ENCODE measurements at places on chromosomes 1 and 21.
A peak's percentile ranks its signal among the peaks of the same experiment; 100 is the strongest.

GRCh38 chr1:91022518-91022929 is 689 bp upstream of the ZNF644 start:
- DNase-seq: no peak

DNA sequence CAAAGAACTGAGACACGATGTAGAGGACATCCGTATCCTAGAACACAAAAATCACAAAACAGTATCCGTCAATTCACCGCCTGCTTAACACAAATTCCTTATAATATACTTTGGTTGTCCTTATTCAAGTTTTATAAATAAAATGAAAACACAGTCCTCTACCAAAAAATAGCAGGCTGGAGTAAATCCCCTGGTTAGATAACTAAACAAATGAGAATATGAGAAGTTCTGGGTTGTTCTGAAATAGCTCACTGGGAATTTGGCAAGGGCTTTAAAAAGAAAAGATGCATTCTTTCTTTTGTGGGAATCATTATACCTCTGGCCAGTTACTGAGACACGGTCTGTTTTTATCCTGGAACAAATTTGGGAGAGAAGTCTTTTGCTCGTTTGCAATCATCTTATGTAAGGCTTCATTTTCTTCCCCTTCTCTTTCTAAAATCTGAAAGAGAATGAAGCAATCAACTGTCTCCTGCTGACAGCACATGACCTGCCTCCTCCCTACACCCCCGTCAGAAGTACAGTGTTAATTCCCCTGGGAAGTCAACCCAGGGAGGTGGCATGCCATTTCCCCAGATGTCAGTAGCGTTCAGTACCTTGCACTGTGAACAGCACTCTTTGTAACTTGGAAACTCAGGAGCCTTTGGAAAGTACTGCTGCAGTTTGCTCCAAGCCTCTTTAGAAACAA is 37.1 kb upstream of the RAP1GAP start:
- DNase-seq: no peak

DNA sequence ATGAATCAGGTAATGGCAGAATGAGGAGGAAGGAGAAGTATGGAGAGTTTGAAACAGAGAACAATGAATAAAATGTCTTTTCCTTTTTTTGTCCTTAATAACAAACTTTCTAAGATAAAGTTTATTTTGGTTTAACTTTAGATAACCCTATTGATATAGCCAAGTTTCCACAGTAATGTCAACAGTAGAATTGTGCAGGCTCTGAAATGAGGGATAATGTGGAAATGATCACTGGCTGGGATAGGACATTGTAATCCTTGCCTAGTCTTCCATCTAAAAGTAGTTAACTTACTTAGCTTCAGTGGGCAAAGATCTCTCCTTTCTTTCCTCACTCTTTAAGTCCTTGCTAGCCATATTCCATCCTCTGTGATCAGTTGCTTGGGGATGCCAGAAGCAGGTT is 52.8 kb downstream of the NTMT2 start:
- DNase-seq: no peak

DNA sequence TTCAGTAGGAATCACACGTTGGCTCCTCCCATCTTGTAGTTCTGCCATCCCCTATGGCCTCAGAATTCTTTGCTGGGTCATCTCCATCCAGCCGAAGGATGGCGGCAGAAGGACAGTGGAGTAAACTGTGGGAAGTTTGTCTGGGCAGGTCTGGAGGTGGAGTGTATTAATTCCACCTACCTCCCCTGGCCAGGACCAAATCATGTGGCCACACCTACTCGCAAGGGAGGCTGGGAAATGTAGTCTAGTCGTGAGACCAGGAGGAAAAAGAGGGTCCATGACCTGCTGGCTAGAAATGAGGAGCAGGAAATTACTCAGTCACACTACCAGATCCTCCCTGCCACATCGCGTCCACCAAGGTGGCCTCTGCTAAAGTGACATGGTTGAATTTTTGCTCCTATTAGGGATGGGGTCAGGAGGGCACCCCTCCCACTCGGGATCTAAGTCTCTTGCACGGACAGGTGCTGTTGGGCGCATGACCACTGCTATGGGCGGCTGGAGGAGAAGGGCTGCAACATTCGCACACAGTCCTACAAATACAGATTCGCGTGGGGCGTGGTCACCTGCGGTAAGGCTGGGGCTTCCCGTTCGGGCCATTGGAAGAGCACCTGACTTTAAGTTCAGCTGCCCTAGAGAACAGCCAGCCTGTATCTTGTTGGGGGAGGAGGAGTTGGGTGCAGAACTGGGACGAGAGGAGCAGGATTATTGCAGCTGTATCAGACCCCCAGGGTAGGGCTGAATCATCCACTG is 19.5 kb downstream of the PLA2G5 start:
- no peak for DNase-seq

DNA sequence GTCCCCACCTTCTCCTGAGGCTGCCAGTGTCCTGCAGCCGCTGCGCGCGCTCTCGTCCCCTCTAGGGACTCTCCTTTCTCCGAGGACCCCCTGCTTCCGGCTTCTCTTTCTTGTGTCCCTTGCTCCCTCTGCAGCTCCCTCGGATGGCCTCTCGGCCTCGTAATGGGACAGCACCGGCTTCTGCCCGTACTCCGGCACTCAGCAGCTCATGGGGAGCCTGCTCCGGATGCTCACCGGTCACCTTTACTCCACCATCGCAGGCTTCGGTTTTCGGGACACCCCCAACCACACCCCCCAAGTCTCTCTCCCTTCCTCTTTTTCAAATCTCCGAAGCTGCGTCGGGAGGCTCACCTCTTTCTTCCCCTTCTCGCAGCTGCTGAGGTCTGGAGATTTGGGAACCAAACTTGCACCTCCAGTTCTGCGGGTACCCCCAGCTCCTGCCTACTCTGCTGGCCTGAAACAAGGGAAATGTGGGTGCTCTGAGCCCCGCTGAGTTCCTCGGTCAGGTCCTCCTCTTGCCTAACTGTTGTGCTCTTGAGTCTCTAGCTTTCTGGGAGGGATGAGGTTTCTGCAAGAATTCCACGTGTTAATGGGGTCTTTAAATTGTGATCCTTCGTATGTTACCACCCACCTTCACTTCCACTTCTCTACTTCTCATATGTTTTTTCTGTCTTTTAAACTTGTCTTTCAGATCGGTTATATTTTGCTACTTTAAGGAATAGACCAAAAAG is 930 bp downstream of the CDC14A start:
- no peak for DNase-seq

GRCh38 chr21:44510508-44511218 is 29.3 kb downstream of the KRTAP10-1 start:
- peak; percentile 61 for DNase-seq

- no peak for DNase-seq
Measured at GRCh38 chr21:21247424-21247823, 249.2 kb downstream of the NCAM2 start.

Data from stimulated activated CD4-positive, alpha-beta T cell treated with anti-CD3 and anti-CD28 coated beads, Interleukin-12 subunit alpha, Interleukin-12 subunit beta, amount 100 ng/mL, for 48 hours (primary cell).